Stimulated activated CD8-positive, alpha-beta memory T cell treated with anti-CD3 and anti-CD28 coated beads, Interleukin-4, amount 100 ng/mL, for 1 hour (primary cell): ENCODE measurements at places on chromosomes 2 and 18.

GRCh38 chr2:209772290-209772685, 656 bp downstream of the UNC80 start:
- no peak for DNase-seq

GRCh38 chr2:234098681-234099080, 48.2 kb downstream of the SPP2 start:
- DNase-seq, result no peak

- no peak for DNase-seq
These were observed 2.3 kb upstream of the ONECUT2 start for GRCh38 chr18:57432751-57433400.

GRCh38 chr2:190959911-190960788, 53.8 kb downstream of the STAT1 start:
- DNase-seq, result no peak

DNA sequence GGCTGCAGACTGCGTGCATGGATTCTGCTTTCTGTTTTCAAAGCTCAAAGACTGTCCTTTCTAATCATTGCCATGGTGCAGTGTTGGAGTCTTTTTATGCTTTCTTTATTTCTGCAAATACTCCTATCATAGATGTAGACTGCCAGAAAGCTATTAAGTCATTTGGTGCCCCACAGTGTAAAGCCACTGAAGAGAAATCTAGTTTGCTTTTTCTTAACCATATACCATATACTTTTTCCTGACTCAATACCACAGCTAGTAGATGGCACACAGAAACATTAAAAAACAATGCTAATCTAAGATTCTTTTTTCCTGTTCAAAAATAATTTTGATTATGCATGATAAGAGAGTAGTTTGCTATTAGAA, 109.9 kb upstream of the RAB27B start:
- DNase-seq, result no peak

GRCh38 chr2:118290411-118291250, 202.4 kb downstream of the INSIG2 start:
- DNase-seq, result no peak

GRCh38 chr18:29862824-29863223, 1179.7 kb downstream of the DSC3 start:
- DNase-seq, result no peak

DNA sequence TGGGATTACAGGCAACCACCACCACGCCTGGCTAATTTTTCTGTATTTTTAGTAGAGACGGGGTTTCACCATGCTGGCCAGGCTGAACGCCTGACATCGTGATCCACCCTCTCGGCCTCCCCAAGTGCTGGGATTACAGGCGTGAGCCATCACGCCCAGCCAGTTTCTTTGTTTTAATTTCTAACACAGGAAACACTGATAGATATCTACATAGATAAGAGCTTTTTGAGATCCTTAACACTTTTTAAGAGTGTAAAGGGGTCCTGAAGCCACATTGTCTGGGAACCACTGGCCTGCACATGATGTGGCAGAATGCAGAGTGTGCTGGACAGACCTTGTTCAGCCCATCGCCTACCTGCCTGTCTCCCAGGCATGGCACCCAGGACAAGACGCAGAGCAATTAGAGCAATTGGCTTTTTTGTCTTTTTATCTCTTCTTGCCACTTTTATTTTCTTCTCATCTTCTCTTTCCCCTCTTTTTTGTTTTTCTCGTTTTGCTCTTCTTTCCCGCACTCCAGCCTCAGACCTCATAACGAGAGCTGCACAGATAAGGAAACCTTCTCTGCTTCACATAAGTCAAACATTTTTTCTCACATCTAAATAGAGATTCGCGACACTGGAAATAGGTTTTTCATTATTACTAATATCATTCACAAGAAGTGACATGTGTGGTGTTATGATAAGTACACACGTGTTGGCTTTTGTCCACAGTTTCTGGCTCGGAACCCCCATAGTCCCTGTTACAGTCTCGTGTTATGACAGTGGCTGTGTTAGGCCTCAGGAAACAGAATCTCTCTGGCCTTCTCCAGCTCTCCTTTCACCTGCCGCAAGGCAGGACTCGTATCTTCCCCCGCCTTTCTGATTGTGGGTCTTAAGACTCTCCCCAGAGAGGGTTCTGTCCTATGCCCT, 25.2 kb upstream of the GPR55 start:
- no peak for DNase-seq

- DNase-seq, result no peak
These were observed 313.5 kb downstream of the EXOC6B start for GRCh38 chr2:72512376-72512775.

GRCh38 chr2:237886685-237887481, 27.5 kb downstream of the RAMP1 start:
- no peak for DNase-seq
